ENCODE measurements at places on chromosomes 4 and X.

DNA sequence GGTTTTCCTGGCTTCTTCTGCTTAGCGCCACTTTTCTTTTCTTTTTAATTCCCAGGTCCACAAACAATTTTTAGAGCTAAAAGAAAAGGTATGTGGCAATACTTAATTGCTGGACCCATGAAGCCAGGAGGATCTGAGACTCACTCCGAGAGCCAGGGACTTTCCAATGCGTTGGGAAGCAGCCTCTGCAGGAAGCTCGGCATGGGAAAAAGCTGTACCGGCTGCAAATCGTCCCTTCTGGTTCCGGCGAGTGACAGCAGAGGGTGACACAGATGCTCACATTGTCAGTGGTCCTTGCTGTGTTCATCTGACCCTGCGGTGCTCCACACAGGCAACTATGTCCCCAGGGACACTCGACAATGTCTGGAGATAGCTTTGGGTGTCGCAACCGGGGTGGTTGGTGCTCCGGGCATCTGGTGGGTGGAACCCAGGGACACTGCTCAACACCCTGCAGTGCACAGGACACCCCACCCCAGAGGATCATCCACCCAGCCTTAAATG lies 164.0 kb downstream of the PRKX start:
- DNase-seq, result no peak

DNA sequence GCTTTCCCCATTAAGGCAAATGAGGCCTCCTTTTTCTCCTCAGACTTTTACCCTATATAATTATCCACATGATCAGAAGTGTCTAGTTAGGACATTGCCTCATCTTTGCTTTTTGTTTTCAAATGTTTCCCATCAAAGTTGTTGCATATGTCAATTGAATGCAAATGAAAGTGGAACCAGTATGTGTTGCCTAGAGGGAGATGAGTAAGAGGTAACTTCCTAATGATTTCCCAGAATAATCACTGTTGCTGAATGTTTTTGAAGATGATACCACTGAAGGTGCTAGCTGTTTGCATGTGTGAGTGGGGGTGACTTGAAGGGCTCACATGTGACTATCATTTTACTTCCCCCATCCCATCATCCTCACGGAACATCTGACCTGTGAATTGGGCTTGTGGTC lies 33.9 kb downstream of the PAK3 start:
- DNase-seq, result no peak

GRCh38 chrX:124211312-124211942 lies 121.0 kb upstream of the TEX13D start:
- DNase-seq, result no peak

DNA sequence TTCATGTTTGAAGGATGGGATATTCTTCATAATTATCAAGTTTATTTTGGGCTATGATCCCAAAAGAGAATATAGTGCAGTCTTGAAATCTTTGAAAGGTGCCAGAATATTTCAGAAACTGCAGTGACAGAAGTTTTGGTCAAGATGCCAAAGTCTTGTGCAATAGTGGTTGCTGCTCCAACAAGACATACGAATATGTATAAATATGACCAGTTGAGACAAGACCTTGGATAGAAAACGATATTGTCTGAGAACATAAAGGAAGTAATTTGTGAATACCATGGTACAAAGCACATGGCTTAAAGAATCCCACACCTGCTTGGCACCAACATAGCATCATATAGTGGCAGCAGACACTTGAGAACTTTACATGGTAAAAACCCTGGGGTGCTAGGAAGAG lies 48.6 kb upstream of the AMELX start:
- no peak for DNase-seq

DNA sequence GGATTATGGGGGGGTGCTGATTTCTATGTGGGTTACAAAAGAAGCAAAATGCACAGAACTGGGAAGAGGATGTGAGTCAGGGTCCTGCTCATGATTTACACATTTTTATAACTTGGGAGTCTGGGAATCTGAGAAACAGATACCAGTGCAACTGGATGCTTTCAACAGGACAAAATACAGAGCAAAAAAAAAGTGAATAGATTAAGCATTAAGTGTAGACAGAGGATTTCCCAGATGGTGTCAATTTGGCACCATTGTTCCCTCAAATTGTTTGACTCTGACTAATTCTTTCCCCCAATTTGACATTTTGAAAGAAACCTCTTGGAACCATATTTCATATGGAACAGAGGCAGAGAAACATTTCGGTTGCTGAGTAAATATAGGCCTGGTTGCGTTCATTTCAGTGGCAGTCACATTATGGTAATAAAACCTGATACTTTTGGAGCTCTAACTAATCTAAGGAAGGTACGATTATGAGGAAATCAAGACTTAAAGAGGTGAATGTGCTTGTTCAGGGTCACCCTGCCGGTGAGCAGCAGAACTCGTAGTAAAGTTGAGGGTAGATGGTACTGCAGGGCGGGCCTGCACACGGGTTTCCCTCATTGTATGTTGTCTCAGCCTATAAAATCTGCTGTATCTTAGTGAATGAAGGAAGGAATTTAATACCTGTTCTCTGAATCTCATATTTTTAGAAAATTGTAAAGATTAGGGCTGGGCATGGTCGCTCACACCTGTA lies 18.7 kb upstream of the CDKL5 start:
- no peak for DNase-seq

- DNase-seq, result no peak
Observed at GRCh38 chr4:155846929-155847328, 19.1 kb downstream of the ASIC5 start.

- DNase-seq, result peak; percentile 7
Observed at GRCh38 chr4:150782311-150782710, 200.4 kb downstream of the MAB21L2 start.

- no peak for DNase-seq
Observed at GRCh38 chrX:24002167-24002566, 24.8 kb downstream of the KLHL15 start.

GRCh38 chrX:132612821-132613564 lies 124.2 kb upstream of the MBNL3 start:
- no peak for DNase-seq

DNA sequence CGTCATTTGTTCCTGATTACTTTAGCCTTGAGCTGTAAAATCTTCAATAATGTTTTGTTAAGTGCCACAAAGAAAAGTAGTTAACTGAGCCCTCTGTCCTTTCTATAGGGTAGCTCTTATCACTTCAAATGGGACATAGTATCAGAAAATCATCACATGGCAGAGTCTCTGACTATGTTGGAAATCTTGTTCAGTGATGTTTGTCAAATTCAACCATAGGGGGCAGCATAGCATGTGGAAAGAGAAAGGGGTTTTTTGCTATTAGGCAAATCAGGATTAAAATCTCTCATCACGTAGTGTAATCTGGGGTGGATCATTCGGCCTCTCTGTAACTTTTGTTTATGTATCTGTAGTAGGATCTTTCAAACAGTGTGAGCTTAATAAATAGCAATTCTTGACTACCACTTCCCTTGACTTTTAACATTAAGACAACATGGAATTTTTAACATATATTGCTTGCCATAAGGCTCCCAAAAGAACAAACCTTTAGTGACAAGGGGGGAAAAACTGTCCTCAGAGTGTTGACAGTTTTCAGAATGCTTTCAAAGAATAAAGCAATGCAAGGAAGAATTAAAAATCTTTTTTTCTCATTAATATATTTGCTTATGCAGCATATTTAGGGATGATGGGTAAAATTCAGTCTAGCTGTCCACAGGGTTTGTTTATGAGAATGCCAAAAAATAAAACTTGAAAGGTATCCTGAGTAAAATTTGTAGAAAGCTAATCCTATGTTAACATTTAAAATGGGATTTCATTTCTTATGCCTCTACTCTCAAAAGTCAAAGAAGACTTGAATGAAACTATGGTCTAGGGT lies 127.2 kb downstream of the FBXW7 start:
- DNase-seq, result no peak

DNA sequence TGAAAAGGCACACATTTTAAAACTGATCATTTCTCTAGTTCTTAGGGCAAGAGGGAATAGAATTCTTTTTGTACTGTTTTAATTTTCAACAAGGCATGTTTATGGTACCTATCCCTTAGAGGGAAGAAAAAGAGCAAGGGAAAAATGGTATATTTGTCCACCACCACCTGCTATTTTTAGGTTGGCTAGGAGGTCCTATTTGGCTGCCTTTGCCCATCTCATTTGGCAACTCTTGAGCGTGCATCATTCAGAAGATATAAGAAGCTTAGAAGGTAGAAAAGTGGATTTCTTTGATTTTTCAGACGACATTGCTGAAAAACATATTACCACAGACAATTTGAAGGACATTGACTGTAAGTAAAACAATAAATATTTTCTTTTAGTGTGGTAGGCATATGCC lies 69.0 kb downstream of the DCK start:
- DNase-seq, result no peak

GRCh38 chrX:39772057-39772832 lies 325.5 kb downstream of the BCOR start:
- no peak for DNase-seq

- DNase-seq, result no peak
Observed at GRCh38 chr4:166838975-166839614, 395.2 kb downstream of the SPOCK3 start.

DNA sequence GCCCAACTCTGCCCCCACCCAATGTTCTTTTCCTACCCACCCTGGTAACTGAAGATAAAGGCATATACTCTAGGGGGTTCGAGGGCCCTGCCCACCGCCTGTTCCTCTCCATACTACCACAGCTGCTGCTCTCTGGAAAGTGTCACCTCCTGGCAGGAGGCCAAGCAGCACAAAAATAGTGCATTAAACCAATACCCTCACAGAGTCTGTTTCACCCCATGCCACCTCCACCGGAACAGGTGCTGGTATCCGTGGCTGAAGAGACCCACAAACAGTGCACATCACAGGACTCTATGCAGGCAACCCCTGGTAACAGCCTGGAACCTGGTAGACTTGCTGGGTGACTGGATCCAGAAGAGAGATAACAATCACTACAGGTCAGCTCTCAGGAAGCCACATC lies 85.1 kb upstream of the CTSO start:
- no peak for DNase-seq

DNA sequence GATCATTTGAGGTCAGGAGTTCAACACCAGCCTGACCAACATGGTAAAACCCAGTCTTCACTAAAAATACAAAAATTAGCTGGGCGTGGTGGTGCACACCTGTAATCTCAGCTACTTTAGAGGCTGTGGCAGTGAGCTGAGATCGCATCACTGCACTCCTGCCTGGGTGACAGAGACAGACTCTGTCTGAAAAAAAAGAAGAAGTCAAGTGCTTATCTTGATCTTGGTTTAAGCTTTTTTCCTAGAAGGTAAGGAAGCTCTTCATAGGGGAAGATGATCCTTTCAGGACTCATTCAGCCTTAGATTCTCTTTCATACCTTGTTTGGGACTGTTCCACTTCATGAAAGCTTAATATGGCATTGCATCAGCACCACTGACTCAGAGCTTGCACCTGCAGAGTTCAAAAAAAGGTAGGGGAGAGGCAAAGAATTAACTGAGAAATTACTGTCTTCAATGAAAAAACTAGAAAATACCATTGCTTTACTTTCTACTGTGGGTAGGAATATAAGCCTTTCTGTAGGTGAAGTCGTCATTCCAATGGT lies 70.8 kb upstream of the EPGN start:
- no peak for DNase-seq

GRCh38 chrX:55487143-55487542 lies 2.5 kb downstream of the USP51 start:
- no peak for DNase-seq

DNA sequence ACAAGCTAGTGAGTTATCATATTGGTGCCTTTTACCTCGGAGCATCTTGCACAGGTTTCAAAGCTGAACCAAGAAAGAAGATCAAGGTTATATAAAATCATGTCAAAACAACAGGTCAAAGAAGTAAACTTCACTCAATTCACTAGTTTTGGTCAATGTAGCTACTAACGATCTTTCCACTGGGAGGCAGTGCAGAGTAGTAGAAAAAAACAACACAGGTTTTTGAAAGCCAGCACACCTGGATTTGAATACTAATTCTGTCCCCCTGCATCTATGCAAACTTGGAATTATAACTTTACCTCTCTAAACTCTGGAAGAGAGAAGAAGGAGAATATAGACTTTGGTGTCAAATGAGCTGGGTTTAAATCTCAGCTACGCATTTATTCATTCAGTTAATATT lies 266.1 kb downstream of the GRIA3 start:
- no peak for DNase-seq

All from renal cortex interstitium (tissue), 15 donors.